ENCODE measurements at places on chromosomes 13 and 19. TPM values are rescaled to one million over a fixed set of nuclear protein-coding genes. Genes with fewer than 3 reads are reported as not detected.

DNA sequence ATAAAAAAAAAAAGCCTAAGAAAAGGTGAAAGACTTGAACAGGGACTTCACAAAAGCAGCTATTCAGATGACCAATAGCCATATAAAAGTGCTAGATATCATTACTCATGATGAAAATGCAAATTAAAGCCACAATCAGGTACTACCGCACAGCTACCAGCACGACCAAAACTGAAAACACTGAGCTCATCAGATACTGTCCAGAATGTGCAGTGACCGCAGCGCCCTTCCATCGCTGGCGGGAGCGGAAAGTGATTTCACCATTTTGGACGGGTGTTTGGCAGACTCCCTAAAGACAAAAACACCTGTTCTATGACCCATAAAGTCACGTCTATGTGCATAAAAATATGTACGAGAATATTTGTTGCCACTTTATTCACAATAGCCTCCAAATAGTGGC lies 60.7 kb downstream of the SLC6A16 start:
- no peaks in the 10 kb centered on the region for H3K4me1 ChIP-seq
- H3K36me3 ChIP-seq, result no peaks in the 10 kb centered on the region
- no peak for DNase-seq
- no peaks in the 10 kb centered on the region for H3K27me3 ChIP-seq

The C19orf67 gene
- not detected for total RNA-seq

GRCh38 chr19:29277102-29277501 lies 64.2 kb upstream of the UQCRFS1 start:
- H3K36me3 ChIP-seq, result no peaks in the 10 kb centered on the region
- no peaks in the 10 kb centered on the region for H3K4me1 ChIP-seq
- no peak overlapping the region for H3K27ac ChIP-seq

- H3K27ac ChIP-seq, result no peak overlapping the region
- H3K27me3 ChIP-seq, result no peaks in the 10 kb centered on the region
- no peaks in the 10 kb centered on the region for H3K36me3 ChIP-seq
These were observed 125.7 kb downstream of the MYO16 start for GRCh38 chr13:108755083-108755482.

The LONP1 gene
- 31.9 TPM for total RNA-seq

DNA sequence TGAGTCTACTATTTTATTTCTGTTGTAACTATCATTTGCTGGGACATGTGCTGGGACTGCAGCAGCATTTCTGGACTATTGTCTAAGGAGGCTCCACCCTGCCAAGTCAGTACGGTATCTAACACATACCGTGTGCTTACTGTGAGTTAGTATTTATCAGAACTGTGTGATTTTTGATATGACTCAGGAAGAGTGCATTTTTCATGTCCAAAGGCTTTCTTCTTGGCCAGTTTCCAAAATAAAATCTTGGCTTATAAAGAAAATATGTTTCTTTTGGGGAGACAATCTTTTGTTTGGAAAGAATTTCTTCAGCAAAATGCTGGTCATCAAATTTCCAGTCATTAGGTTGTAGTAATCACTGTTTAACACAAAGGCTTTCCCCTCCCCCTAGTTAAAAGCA lies 11.6 kb downstream of the PARP4 start:
- H3K27me3 ChIP-seq, result no peaks in the 10 kb centered on the region
- H3K27ac ChIP-seq, result no peak overlapping the region
- peaks cover 6% of the 10 kb centered on the region for H3K36me3 ChIP-seq
- H3K4me1 ChIP-seq, result no peaks in the 10 kb centered on the region
- H3K4me3 ChIP-seq, result no peak overlapping the region
- DNase-seq, result no peak

DNA sequence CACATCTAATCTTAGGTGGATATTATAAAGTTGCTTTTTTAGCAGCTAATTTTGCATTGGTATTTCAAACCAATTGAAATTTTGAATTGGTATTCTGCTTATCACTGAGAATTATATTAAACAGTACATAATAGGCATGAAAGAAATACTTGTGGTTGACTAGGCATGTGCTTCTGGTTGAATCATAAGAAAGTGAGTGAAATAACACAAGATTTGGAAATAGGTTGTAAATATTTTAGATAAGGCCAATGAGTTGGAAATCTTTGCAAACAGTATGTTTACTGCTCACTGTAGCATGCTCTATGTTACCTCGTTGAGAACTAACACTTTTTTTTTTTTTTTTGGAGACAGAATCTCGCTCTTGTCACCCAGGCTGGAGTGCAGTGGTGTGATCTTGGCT lies 66.8 kb upstream of the RFC3 start:
- no peaks in the 10 kb centered on the region for H3K36me3 ChIP-seq
- H3K4me3 ChIP-seq, result no peak overlapping the region
- peaks cover 4% of the 10 kb centered on the region for H3K4me1 ChIP-seq
- no peaks in the 10 kb centered on the region for H3K27me3 ChIP-seq
- H3K27ac ChIP-seq, result no peak overlapping the region
- no peak for DNase-seq

The ZNF610 gene
- total RNA-seq, result 0.78 TPM

The ZFP28 gene
- 5.2 TPM for total RNA-seq

The CD70 gene
- total RNA-seq, result not detected

DNA sequence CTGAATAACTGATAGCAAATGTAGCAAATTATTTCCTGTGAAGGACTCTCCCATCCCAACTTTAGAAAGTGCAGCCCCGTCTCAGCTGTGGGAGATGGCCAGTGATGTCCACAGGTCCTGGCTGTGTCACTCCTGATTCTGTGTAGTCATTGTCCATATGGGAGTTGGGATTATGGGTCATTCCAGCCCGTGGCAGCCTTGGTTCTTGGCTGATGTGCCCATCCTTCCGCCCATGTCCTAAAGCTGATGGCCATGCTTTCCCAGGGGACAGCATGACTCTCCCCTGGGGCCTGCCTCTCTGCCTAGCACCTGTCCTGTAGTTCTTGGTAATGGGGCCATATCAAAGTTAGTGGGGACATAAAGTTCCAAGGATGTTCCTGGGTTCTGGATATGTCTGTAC lies 43.9 kb upstream of the C1QTNF9 start:
- H3K4me1 ChIP-seq, result peaks cover 79% of the 10 kb centered on the region
- H3K27ac ChIP-seq, result no peak overlapping the region
- H3K4me3 ChIP-seq, result no peak overlapping the region
- no peak for DNase-seq
- no peaks in the 10 kb centered on the region for H3K36me3 ChIP-seq

The NKG7 gene
- not detected for total RNA-seq

GRCh38 chr19:23916991-23917390 lies 2.3 kb downstream of the ZNF726 start:
- no peaks in the 10 kb centered on the region for H3K27me3 ChIP-seq
- no peak overlapping the region for H3K27ac ChIP-seq
- H3K4me3 ChIP-seq, result no peak overlapping the region

The CPAMD8 gene
- total RNA-seq, result 5.2 TPM

All from body of pancreas (tissue), 4 donors.